ENCODE measurements at places on chromosomes 5 and 9.

GRCh38 chr5:159458217-159458711, 128.0 kb upstream of the IL12B start:
- no peak for DNase-seq

DNA sequence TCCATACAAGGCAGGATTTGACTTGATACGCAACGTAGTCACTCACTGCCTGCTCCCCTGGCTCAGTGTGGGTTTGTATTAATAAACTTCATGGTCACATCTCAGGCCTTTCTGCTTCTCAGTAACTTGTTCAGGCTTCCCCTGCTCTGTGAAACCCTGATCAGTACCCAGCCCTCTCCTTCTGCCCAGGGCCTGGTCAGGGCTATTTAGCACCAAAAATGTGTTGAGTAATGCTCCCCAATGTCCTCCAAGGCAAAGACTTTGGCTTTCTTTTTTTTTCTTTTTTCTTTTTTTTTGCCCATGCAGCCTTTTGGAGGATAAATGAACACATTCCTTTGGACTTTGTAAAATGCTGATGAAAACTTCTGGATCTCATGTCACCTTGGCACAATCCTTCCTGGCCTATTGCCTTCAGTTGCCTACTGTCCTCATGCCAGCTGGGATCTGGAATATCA, 399.2 kb upstream of the KLF4 start:
- no peak for DNase-seq

DNA sequence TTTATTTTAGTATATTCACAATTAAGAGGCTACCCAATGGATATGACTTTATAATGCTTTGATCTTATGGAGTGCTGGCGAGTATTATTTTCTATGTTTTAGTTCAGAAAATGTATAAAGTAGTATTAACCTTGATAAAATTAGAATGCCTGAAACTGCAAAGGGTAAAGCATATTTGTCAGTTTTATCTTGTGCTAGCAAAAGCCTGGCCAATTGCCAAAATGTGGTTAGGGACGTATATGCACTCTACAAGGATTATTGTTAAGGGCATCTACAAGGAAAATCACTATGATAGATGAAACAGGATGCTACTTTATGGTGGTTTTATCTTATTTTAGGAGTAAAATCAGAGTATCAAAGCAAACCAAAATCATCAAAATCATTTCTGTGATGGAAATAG, 281.7 kb downstream of the CCDC171 start:
- no peak for DNase-seq

- DNase-seq, result no peak
These were observed 166.3 kb downstream of the YIPF5 start for GRCh38 chr5:144004146-144004545.

DNA sequence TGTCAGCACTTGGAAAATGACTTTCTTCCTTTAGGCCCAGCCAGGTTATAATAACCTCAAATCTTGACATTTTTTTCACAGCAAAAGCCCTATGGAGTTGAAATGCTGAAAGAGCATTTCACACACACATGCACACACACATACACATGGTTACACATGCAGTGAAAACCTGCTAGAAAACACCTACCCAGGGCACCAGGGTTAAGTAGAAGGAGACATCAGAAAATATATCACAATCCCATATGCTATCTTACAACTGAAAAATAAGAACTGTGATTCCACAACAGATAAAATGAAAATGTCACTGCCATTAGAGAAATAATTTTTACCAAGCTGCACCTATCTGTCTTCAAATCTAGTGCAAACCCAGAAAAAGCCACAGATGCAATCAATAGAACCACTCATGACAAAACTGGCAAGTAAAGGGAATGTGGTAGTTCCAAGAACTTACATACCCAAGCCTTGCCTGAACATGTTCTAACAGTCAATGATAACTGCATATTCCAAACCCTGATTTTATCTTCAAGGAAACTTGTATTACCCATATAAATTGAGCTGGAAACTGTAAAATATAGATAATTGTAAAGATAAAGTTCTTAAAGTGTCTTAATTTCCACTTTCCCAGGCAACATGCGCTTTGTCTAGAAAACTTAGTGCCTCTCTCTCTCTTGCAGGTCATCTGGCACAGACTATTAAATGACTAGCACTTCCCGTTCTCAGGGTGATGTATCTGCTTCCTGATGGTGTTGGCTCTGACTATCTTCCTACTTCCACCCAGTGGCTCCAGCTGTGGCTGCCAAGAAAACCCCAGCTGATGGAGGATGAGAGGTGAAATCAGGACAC, 250.2 kb upstream of the PTGER4 start:
- no peak for DNase-seq

DNA sequence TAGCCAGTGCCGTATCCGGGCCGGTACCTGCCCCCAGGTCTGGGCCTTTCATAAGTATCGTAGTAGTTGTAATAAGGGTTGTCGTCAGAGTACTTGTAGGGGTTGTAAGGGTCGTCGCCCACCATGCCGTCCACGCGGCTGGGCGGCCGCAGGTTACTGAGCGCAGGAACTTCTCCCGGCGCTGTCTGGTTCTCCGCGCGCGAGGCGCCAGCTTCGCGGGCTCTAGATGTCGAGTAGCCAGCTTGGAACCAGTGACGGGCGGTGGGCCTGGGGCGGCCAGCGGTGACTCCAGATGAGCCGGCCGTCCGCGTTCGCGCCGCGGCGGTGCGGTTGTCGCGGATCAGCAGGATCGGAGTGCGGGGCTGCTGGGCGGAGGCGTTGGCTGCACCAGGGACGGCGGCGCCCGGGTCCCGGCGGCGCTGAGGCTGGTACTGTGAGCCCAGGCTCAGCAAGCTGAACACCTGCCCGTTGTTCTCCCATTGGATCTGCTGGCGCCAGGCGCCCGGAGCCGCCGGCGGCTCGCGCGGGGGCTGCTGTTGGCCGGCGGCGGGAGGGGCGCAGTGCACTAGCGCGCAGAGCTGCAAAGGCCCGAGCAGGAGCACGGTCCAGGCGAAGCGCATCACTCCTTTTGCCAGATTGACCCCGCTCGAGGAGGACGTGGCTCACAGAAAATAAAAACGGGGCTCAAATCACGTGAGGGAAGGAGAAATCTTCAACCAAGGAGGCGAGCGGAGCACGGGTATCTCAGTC, 518 bp downstream of the LOX start:
- DNase-seq, result no peak

DNA sequence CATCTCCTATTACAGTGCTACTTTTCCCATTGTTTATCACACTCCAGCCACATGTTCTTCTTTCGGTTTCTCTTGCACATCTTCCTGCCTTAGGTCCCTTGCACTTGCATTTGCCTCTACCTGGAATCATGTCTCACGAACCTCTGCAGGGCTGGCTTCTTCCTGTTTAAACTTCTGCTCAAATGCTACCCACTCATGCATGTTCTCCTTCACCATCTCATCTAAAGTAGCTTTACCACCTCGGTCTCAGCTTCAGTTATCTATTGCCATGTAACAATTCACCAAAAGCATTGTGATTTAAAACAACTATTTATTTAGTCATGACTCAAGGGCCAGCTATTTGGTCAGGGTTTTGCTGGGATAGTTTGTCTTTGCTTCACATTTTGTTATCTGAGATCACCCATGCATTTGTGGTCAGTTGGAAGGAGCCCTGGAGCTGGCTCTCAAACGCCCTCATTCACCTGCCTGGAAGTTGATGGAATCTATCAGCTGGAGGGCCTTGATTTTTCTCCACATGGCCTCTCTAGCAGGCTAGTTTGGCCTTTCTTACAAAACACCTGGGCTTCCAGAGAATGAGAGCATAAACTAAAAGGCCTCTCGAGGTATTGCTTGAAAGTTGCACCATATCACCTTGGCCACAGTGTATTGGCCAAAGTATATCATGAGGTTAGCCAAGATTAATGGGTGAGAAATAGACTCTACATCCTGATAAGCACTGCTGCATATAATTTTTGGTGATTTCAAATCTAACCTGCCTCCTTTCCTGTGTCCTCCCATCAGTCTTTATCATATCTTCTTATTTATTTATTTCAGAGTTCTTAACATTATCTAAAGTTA, 21.4 kb downstream of the SPINK1 start:
- DNase-seq, result no peak

DNA sequence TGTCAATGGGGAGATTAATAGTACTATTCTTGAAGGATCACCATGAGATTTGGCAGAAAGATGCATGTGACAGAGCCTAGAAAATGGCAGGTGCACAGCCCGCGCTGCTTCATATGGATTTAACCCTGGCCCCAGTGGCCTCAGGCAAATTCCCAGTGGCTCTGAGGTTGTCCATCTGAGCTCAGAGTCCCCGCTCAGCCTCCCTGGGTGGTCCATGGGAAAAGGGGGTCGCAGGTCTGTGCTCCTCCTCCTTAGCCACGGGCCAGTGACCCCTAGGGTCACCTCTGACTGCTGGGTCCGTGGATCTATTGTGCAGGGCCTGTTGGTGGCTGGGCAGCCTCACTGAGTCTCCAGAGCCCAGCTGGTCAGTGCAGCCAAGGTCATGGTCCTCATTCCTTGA, 93.3 kb upstream of the BOD1 start:
- DNase-seq, result no peak

GRCh38 chr5:41109186-41109585, 38.0 kb upstream of the MROH2B start:
- DNase-seq, result no peak

DNA sequence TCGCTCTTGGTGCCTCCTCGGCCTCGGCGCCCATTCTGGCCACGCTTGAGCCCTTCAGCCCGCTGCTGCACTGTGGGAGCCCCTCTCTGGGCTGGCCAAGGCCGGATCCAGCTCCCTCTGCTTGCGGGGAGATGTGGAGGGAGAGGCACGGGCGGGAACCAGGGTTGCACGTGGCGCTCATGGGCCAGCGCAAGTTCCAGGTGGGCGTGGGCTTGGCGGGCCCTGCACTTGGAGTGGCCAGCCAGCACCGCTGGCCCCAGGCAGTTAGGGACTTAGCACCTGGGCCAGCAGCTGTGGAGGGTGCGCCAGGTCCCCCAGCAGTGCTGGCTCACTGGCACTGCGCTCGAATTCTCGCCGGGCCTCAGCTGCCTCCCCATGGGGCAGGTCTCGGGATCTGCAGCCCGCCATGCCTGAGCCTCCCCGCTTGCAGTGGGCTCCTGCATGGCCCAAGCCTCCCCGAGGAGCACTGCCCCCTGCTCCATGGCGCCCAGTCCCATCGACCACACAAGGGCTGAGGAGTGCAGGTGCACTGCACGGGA, 106.4 kb downstream of the SMC2 start:
- no peak for DNase-seq

GRCh38 chr5:144033486-144033885, 137.0 kb downstream of the YIPF5 start:
- DNase-seq, result no peak

- DNase-seq, result peak; percentile 9
These were observed 2.9 kb downstream of the FPGS start for GRCh38 chr9:127805620-127806019.

- peak; percentile 49 for DNase-seq
These were observed 4.8 kb upstream of the CHD1 start for GRCh38 chr5:98933445-98934072.

DNA sequence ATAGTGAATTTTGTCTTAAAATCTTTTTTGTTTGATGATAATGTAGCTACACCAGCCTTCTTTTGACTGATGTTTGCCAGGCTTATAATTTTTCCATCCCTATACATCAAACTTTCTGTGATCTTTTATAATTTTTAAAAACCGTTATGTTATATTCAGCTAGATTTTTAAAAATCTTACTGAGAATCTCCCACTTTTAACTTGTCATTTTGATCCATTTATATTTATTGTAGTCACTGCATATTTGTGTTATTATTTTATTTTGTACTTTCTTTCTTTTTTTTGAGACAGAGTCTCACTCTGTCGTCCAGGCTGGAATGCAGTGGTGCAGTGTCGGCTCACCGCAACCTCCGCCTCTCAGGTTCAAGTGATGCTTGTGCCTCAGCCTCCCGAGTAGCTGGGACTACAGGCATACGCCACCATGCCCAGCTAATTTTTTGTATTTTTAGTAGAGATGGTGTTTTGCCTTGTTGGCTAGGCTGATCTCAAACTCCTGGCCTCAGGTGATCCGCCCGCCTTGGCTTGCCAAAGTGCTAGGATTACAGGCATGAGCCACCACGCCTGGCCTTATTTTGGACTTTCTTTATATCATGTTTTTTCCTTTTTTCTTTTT, 12.7 kb downstream of the MRRF start:
- no peak for DNase-seq

DNA sequence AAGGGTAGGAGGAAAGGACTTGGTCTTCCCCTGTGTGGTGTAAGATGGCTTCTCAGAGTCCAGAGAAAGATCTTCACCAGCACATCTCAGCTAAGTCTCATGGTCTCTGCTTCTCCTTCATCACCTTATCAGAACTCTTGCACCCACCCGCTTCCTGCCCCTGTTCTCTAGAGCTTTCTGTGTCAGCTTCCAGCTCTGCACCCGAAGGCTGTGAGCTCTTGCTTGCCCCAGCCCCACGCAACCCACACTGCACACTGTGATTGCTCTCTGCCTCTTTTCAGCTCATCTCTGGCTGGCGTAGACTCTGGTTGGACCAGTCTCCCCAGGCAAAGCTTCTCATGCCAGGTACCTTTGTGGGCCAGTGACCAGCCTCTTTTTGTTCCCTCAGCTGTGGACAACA, 93.2 kb upstream of the RAPGEF1 start:
- DNase-seq, result no peak

DNA sequence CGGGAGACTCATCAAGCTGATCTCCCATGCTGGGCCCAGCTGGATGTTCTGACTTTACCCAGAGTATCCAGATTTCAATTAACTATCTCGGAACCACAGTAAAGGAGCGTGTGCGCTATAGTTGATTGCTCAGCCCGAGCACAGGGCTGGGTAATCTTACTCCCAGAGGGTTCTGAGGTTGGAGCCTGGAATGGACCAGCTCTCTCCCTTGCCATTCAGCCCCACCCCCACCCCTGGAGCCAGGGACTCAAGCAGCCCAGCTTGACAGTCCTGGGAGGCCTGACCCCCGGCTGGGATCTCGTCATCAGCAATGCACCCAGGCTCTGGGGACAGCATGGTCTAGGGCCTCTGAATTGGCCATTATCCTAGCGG, 23.7 kb upstream of the PTGES start:
- DNase-seq, result no peak

- no peak for DNase-seq
These were observed 64.1 kb downstream of the SMIM23 start for GRCh38 chr5:171849585-171850323.

DNA sequence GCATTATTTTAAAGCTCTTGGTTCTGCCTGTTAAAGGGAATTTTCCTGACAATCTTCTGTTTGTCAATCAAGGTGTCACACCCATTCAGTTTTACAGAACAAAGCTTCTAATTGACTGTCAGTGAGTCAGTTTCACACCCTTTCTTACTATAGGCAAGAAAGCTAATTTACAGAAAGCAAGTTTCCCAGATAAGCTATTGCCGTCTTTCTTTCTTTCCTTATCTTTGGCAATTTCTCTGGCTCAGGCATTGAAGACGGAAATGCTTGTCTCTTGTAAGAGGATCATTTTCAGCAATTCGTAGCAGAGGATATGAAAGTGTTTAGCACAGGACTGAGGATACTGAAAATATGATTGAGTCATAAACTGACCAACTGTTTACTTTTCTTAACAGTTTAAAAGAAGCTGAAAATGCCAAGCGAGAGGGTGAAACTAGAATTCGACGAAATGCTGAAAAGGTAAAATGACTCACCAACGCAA, 27.0 kb downstream of the SPINK5 start:
- no peak for DNase-seq

GRCh38 chr9:135184181-135185053, 96.9 kb downstream of the OLFM1 start:
- DNase-seq, result no peak

- no peak for DNase-seq
These were observed 296.0 kb upstream of the ACTBL2 start for GRCh38 chr5:57778501-57779091.
